ENCODE measurements at places on chromosomes 5 and 9.

DNA sequence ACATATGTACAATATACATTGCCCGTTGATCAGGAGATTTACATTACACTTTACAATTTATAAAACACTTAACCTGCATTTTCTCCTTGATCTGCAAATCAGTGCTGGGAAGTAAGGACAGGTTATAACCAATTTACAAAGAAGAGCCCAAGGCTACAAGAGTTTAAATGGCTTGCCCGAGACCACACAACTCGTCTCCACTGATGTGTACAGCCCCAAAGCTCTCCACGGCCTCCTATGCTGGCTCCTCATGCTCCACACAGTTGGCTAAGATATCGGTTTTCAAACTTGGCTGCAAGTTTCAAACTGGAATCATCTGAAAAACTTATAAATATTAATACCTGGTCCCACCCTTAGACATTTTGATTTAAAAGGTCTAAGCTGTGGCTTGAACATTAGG lies 10.3 kb downstream of the ACTL7B start:
- DNase-seq, result no peak

GRCh38 chr5:172188893-172189692 lies 1.1 kb upstream of the STK10 start:
- no peak for DNase-seq

DNA sequence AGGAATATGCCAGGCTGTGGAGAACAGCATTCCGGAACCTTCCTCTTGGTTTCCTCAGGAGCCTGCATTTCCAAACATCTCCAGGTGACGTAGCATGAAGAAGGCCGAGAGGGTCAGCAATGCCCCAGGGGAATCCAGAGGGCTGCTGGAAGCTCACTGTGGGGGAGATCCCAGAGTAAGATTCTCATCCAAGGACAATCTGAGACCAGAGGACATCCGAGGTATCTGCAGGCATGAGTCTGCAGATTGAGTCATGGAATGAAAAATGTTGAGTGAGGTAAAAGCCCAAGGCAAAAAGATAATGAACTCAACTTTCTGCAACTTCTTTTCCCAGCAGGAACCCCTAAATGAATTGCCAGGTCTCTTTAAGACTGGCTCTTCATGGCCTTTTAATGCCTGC lies 73.5 kb downstream of the KIF4B start:
- peak; percentile 13 for DNase-seq

- DNase-seq, result no peak
Measured at GRCh38 chr5:22844155-22844554, 9.0 kb downstream of the CDH12 start.

DNA sequence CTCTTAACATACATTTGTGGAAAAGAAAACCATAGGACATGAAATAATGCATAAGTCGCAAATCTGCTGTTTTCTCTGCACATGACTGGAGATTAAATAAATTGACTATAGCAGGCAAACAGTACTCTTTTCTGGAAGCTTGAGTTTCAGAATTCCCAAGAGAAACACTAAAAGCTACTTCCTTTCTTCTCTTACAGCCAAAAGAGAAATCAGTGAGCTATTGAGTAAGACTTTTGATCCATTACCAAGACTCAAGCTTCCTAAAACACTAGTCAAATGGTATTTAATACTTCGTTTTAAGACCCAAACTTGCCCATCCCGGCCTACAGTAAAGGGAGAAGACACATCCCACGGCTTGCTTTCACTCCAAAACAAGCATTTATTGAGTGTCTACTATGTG lies 335.8 kb upstream of the PUM3 start:
- DNase-seq, result no peak

- no peak for DNase-seq
Measured at GRCh38 chr5:103057208-103058130, 62.5 kb downstream of the GIN1 start.
